Frontal cortex (tissue), 4 donors: ENCODE measurements at places on chromosomes 2 and 18.

GRCh38 chr2:181354626-181355025 is 102.6 kb upstream of the ITGA4 start:
- no peak for DNase-seq

DNA sequence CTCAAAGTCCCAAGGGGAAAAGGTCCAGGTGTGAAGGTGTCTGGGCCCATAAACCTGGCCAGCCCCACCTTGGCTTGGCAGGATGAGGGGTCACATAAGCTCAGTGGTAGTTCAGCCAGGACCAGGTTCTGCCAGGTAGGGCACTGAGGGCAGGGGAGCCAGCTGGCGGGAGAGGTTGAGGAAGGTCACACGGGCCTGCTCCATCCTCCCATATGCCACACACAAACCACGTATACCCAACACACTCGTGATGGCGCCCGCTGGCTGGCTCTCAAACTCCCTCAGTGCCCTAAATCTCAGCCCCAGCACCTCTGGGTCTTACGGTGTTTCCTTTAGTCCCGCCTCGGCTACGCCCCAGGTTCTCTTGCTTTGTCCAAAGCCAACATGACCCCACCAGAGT is 160.5 kb downstream of the ZFP36L2 start:
- DNase-seq = no peak

DNA sequence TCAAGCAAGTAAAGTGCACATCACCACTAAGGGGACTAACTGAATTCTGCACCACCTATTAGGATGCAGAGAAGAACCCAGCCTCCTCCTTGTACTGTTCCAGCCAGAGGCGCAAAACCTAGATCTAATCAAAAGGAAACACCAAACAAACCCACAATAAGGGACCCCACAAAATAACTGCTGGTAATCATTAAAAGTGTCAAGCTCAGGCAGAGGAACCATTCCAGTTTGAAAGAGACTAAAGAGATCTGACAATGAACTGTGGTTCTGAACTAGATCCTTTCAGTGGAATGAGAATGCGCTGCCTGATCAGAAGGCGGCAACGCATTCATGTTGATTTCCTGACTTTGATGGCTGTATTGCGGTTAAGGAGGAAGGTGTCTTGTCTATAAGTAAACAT is 16.8 kb downstream of the HDLBP start:
- no peak for DNase-seq

GRCh38 chr2:70558195-70558808 is 4.7 kb upstream of the TGFA start:
- no peak for DNase-seq

GRCh38 chr2:38039121-38039910 is 36.6 kb downstream of the CYP1B1 start:
- DNase-seq = no peak

DNA sequence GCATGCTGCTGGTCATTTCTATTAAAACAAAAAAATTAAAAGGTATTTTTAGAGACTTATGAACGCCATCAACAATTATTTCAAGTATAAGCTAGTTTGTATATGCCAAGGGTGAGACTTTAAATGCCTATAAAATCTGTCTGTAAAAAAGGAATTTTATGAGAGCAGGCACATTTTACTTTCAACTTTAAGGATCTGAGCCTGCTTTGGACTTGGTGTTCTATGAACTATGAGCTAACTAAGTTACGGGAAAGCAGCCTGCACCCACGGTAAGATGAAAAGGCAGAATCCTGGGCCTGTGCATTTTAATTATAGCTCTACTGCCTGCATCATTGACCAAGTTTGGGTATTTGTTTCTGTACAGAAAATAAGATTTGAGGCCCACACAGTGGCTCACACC is 95.4 kb downstream of the PLEKHM3 start:
- DNase-seq = no peak

DNA sequence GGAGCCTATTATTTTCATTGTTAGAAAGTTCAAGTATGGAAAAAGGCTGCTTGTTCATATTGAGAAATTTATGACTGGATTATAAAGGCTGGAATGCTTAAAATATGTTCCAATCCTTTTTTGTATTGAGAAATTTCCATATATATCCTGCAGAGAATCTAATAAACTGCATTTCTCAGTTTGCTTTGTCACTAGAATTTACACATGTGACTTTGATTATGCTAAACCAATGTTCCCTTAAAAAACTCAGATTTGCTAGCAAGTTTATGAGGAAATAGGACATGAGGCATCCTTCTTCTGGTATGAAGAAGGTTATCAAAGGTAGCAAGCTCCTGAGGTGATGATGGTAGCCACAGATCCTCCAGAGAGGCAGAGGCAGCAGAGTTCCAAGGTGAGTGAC is 29.2 kb upstream of the DSEL start:
- DNase-seq = no peak

DNA sequence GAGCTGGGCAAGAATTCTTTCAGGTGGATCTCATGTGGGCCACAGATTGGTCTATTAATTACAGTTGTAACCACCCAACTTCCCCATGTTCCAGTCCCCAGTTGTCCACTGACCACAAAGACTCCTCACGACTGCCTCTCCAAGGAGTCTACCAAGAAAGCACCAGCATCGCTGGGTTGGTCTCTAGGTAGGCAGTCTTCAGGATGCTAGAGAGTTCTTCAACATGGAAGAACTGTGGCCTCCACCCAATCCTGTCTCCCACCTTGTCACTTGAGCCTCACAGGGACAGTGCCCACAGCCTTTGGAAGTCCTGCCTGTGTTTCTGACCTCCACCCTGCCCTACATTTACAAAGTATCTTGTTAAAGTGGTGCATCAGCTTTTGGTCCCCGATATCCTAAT is 184.7 kb upstream of the FN1 start:
- no peak for DNase-seq

DNA sequence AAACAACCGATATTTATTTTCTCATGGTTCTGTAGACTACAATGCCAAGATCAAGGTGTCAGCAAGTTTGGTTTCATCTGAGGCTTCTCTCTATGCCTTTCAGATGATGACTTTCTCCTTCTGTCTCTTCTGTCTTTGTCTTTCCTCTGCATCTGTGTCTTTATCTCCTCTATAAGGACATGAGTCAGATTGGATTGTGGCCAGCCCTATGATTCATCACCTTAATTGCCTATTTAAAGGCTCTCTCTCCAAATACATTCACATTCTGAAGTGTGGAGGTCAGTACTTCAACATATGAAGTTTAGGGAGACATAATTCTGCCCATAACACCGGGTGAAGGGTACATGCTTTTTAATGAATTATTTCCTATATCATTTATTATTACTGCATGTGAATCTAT is 71.2 kb upstream of the CNTNAP5 start:
- no peak for DNase-seq

DNA sequence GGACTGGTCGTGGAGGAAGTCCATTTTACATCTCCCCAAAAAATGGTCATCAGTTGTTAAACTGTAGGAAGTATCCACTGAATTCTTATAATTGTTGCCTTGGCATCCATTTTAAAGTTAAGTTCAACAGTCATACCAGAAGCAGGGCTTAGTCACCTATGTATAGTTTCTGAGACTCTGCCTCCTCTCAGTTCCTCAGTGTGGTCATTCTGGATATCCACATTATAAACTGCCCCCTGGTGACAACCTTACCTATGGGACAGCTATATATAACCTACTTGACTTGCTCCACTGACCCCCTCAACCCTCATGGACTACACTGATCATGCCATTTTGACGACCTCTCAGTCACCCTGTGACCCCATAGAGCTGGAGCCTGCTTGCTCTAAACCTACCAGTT is 617.0 kb downstream of the LRP1B start:
- DNase-seq = no peak

DNA sequence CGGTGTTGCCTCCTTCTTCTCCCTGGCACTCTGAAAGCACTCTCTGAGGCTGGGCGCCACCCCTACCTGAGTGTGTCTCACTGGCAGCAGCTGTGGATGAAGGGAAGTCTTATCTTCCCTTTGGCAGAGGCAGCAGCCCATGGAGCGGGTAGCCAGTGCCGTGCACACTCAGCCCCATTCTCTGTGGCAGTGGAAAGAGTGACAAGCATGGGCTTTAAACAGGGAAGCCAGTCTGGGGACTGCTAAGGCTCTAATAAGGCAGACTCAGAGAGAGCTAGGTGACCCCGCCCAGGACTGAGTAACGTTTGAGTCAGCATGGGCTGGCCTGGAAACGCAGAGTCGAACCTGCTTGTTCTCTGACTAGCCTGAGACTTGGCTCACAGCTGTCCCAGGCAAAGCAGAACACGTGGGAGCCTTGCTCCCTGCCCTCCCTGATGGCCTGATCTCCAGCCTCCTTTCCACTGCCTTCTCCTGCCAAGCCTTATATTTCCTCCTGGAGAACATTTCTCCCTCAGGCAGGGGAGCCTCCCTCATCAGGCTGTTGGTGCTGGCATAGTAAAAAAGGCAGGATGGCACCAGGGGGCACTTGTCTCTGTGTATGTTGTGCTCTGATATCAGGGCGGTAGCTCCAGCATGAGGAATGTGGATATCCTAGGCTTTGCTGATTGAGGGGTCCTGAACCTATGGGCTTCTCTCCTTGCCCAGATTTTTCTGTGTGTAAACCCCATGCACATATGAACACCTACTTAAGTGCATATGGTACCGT is 93.9 kb upstream of the LGALSL start:
- no peak for DNase-seq

DNA sequence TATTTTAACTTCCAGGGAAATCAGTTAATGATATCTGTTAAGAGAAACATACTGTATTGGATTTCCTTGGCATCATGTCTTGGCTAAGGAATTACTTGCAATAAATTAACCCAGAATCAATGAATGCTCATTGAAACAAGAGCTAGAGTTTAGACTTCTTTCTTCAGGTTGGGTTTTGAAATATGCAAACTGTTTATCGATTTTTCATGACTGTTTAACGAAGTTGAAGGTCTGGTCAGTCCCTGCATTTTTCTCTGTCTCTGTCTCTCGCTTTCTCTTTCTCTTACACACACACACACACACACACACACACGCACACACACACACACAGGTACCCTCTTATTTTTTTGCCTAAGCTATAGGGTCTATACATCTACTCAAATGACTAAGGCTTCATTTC is 981.0 kb downstream of the SUCLG1 start:
- DNase-seq = no peak

DNA sequence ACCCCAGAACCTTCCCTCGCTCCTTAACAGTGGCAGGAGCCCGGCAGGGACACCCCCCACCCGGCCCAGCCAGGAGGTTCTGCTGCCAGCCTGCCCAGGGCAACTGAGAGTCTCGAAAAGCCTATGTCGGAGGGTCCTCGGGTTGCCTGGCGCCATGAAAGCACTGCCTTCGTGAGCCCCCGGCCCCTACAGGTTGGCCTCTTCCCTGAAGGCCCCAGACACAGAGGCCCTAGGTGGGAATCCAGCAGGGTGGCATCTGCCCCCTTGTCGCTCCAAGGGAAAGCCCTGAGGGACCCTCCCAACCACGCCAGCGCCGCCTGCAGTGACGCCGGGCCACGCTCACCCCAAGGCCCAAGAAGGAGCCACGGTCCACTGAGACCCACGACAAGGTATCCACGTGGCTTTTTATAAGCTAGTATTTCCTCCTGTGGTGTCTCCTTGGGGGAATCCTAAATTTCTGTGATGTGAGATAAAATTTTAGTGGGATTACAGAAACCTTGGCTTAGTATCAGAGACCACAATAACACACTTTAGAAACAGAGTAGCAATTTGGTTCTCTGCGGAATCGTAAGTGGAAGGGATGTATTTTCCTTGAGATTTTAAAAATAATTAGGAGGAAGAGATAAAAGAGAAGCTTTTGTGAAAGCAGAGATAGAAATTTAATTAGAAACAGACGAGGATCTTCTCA is 138.9 kb downstream of the HDAC4 start:
- DNase-seq = no peak

DNA sequence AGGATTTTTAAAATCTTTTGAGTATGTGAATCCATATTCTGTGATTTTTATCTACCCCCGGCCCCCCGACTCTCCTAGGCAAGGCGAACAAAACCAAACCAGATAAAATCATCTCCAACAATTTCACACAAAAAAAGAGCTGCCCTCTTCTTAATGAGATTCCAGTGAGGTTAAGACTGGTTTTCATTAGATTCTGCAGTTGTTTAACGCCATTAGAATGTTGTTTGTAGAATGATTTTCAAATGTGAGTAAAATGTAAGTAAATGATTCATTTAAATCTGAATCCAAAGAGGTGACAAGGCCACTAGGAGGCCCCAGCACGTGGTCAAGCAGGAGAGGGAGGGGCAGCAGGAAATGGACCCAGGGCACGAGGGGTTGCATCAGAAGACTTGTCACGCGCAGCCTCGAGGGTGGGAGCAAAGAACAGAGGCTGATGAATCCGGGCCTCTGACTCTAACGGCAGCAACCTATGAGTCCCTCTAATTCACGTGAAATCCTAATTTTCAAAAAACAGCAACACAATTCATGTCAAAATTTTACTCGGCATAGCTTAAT is 24.3 kb upstream of the KLHL29 start:
- no peak for DNase-seq

DNA sequence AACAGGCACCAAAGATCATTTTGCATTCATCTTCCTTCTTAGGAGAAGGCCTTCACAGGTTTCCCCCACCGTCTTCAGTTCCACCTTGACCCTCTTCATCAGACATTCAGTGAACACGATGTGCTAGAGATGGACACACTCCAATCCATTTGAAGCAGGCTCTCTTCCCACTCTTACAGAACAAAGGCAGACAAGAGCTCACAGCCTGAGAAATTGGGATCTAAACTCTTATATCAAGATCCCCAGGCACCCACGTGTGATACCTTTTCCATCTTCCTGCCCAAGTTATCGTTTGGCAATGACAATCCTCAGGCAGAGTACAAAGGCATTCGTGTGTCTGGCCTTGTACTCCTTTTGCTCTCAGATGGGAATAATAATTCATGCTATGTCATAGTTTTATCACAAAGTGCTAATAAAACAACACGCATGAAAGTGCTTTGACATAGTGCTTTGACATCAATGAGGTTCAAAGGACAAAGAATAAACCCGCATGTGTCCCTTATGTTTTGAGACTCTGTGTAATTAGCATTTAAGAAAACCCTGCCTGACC is 369.3 kb upstream of the KLHL29 start:
- DNase-seq = no peak

GRCh38 chr2:46672752-46673151 is 193.4 kb downstream of the TMEM247 start:
- DNase-seq = no peak

GRCh38 chr2:152523091-152523490 is 188.1 kb downstream of the FMNL2 start:
- no peak for DNase-seq

DNA sequence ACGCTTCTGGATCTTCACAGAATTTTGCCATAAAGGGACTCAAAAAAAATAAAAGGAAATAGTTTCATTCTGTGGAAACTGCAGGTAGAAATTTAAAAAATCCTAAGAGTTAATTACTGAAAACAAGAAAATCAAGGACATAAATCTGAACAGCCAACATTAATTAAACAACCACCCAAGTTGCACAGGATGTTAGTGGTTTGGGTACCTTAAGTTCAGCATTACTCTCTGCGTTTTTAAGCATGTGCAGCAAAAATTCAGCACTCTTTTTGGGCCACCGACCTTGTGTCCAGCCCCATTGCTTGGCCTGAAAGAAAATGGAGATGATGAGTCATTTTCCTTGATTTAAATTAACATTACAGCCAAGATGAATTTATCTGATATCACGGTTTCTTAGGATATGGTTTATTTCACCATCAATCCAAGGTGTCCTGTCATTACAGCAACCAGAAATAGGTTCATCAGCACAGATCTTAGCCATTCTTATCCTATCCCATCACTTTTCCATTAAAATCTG is 3.3 kb upstream of the C18orf32 start:
- DNase-seq = no peak
